ENCODE measurements at places on chromosomes 13 and 19.
A peak's percentile ranks its signal among the peaks of the same experiment; 100 is the strongest.

DNA sequence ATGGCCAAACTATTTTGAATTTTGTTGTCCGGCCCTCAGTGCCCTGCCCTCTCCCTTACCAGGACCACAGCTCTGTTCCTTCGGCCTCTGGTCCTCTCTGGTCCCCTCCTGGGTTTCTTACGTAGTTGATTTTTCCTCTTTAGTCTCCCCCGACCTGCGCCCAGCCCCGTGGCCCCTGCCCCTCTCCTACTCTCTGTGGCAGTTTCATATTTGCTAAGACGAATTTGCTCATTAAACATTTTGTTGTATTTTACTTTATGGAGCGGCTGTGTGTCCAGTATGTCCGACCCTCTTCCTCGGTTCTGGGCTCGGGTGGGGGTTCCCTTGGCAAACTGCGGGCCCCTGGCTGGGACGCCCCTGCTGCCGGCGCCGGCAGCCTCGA is 576 bp upstream of the EPN1 start:
- DNase-seq, result no peak

DNA sequence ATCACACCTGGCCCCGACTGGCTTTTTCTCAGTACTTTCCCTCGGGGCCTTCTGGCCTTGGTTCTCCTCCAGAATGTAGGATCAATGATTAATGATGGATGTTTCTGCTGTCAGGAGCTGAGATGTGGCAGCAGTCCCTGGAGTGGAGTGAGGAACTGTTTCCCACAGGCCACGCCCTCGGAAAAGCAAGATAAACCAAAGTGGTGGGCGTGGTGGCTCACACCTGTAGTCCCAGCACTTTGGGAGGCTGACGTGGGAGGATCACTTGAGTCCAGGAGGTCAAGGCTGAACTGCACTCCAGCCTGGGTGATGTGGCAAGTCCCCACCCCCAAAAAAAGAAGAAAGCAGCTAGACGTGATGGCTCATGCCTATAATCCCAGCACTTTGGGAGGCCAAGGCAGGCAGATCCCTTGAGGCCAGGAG is 7.1 kb upstream of the SHFL start:
- DNase-seq, result no peak

- no peak for DNase-seq
These were observed 40.8 kb downstream of the CHST8 start for GRCh38 chr19:33662391-33663092.

- no peak for DNase-seq
These were observed 5.2 kb downstream of the FAAP24 start for GRCh38 chr19:32977280-32977679.

DNA sequence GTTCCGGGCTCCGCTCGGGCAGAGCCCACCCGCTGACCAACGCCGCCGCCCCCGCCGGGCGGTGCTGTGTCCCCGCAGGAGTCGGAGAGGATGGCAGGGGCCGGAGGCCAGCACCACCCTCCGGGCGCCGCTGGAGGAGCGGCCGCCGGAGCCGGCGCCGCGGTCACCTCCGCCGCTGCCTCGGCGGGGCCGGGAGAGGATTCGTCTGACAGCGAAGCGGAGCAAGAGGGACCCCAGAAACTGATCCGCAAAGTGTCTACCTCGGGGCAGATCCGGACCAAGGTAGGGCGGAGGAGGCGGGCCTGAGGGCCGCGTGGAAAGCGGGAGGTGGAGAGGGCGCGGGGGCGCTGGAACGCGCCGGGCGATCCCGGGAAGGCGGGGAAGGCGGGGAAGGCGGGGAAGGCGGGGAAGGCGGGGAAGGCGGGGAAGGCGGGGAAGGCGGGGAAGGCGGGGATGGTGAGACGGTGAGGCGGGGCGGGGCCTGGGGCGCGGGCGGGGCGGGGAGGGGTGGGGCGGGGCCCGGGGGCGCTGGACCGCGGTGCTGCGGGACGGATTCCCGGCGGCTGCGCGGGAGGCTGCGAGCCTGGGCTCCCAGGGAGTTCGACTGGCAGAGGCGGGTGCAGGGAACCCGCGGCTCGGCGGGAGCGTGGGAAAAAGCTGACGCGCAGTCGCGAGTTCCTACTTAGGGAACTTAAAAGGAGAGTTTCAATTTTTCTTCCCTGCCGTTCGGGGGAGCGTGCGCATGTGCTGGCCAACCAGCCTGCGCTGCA is 421 bp downstream of the DGKH start:
- peak; percentile 91 for DNase-seq

DNA sequence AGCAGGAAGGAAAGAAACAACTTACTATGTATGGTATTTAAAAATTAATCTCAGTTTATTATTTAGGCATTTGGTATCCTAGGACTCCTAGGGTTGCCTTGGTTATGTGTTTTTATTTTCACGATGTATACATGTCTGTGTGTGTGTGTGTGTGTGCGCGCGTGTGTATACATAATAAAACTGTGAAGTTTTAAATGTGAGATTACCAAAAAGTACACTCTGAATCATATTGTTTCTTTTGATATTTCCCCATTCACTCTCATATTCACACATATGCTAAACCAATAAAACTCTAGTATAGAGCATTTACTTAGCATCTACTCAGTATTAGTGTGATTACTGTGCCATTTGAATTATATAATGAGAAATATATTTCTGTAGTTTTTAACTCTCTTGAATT is 30.8 kb upstream of the NDFIP2 start:
- no peak for DNase-seq

GRCh38 chr13:109782823-109783431 is 3.5 kb downstream of the IRS2 start:
- DNase-seq, result no peak

- no peak for DNase-seq
These were observed 25.6 kb upstream of the CABP5 start for GRCh38 chr19:48069435-48069834.

GRCh38 chr13:46679369-46680120 is 117.4 kb downstream of the ESD start:
- no peak for DNase-seq

DNA sequence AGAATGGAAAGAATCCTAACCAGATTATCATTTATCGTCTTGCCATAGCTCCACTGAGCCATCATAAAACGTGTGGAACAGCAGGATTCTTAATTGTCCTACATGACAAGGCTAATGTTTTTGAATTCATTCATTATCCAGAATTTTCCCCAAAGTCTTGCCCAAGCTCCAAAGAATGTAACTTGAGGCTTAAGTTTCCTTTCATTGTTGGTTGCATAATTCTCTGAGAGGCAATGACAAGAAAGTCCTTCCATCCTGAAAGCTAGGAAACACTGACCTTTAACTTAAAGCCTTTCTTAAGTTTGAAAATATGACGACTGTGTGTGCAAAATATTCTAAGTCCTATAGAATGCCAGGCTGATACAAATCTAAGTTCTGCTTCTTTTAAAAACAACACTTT is 546.1 kb downstream of the SUCLA2 start:
- DNase-seq, result no peak

DNA sequence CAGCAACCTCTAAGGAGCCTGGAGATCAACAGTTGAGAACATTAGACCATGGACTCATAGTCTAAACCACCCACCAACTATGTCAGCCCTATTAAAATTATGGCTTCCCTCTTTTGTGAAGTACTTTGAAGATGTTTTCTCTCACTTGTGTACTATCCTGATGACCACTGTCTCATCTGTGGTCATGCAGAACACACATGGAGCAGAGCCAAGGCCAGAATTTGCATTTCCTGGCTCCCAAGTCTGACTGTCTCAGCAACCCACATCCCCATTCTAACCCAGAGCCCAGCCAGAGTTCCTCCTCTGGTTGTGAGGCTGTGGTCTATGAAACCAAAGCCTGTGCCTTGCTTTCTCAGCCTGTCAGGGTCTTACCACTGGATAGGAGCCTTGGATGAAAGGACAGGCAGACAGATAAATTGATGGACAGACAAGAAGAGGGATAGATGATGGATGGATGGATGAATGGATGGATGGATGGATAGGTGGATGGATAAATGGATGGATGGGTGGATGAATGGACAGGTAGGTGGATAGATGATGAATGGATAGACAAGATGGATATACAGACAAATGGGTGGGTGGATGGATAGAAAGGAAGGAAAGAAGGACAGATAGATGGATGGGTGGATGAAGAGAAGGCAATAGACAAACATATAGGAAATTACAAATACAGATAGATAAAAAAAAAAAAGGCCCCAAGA is 35.4 kb downstream of the ZNF557 start:
- DNase-seq, result no peak

GRCh38 chr19:46859637-46860124 is 1.1 kb upstream of the ARHGAP35 start:
- peak; percentile 92 for DNase-seq
